ENCODE measurements at places on chromosomes 13 and 19.

- DNase-seq, result no peak
These were observed 8.8 kb downstream of the ZNF525 start for GRCh38 chr19:53374288-53374687.

GRCh38 chr13:98184792-98185191 lies 7.7 kb upstream of the RNF113B start:
- no peak for DNase-seq

DNA sequence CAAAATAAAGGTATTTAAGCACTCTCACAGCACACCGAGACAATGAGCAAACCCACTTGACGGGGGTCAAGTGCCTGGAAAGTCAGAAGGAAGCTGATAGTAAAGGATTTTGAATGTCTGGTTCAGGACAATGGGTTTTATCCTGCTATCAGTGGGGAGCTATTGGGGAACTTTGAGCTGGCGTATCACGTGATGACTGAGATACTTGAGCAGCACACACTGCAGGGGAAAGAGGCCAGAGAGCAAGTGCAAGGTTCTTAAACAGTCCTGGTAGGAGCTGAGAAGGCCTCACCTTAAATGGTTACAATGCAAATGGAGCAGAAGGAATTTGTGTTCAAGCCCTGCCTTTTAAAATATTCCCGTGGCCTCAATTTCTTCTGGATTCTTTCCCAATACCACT lies 225.3 kb downstream of the LACC1 start:
- DNase-seq, result no peak

DNA sequence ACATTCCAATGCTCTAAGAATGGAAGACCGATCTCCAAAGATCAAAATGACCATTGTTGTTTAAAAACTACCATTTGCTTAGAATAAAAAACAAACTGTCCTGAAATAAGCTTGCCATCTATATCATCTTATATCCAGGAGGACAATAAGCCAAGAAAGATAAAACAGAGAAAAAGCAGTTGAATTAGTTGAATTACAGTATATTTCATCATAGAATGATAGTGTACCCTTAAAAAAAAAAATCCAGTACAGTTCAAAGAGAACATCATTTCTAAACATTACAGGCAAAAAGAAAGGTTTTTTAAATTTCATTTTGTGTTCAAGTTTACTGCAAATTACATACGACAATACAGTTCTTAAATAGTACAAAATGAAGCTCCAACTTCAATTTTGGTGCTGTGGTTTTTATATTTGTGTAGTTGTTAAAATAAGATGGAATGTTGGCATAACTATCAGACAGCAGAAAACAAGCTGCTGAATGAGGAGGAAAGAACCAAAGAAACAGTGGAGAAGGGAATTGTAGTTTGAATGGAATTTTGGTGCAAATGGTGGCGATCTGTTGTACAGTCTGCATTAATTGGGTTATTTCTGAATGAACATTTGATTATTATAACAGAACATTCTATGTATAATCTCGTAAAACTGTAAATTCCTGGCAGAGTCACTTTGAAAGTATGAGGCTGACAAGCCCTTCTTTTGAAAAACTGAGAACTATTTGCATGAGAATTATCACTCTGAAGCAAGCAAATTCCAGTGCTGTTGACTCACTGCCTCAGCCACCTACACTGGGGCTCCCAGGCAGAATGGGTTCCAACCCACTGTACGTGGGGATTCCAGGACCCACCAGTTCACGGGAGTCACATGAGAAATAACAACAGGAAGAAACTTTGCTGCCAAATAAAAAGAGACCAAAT lies 37.7 kb downstream of the LHFPL6 start:
- DNase-seq, result no peak

Data from posterior cingulate gyrus (tissue), 11 donors.